Occipital lobe (tissue), 3 donors: ENCODE measurements at places on chromosomes 4 and X. TPM values are rescaled to one million over a fixed set of nuclear protein-coding genes. Genes with fewer than 3 reads are reported as not detected.
A peak's percentile ranks its signal among the peaks of the same experiment; 100 is the strongest.

DNA sequence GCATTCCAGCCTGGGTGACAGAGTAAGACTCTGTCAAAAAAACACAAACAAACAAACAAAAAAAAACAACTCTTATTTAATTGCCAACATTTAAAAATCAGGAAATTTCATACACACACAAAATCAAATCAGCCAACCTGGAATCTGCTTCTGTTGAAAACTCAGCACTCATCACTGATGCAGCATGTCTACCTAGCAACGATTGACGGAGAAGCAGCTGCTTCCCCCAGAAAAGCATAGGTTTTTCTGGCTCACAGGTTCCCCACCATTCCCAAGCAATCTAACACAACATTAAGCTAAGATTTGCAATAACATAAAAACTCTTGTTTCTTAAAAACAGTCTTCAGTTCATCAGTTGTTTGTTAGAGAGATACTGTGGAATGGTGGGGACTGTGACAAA, 143.6 kb downstream of the DHX15 start:
- no peak for DNase-seq

Gene F8
- total RNA-seq: 7.3 TPM

- DNase-seq: no peak
These were observed 29.5 kb upstream of the TSPAN5 start for GRCh38 chr4:98687876-98688275.

GRCh38 chr4:165692082-165692481, 181.0 kb upstream of the TLL1 start:
- no peak for DNase-seq

DNA sequence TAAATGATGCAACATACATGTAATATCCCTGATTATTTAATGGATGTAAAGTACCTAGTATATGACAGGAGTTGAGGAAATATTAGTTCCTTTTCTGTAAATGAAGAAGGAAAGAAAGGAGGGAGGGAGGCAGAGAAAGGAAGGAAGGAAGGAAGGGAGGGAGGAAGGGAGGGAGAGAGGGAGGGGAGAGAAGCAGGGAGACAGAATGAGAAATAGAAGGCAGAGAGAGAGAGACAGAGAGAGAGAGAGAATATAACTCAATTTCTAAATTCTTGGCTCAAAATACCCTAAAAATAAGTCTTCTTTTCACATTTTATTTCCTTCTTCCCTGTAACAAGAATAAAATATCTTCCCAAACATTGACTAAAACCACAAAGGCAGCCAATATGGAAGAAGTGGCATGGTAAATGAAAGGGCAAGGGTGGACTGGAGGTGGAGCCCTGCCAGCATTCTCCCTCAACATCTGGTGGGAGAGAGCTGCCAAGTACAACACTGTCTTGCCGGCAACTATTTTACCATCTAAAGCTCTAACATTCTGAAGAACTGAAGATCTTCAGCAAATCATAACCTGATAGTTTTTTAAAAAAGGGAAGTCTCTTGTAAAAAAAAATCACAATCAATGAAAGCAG, 245.1 kb downstream of the PPP3CA start:
- peak; percentile 32 for DNase-seq

DNA sequence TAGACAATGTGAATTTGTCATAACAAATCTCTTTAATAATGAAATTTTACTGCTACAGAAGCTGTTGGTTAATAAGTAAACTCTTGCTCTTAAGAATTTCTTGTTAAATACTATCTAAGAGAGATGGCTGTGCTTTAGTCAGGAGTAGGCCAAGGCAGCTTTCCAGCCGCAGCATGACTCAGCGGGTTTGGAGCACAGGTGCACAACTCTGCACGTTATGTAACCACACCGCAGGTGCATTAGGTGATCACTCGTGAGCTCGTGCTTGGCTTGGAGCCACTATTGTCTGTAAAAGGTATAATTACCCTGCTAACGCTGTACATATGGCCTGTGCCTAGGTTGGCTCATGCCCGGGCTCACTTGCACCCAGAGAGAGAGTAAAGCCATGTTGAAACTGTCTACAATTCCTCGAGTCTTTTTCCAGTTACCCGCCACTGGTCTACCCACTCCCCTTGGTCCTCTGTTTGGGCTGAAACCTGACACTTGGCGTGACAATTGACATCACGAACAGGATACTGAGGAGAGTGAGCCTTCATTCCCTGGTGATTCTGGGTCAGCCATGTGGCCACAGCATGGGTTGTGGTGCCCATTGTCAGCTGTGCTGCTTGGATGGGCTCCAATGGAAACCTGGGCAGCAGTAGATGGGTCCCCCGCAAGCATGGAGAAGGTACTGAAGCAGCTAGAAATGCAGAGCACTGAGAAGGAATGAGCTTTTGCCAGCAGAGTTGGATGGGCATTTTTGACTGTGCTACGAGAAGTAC, 18.4 kb upstream of the ANAPC4 start:
- DNase-seq: no peak

Gene SSX4B
- not detected for total RNA-seq

Gene TCEAL6
- 6.7 TPM for total RNA-seq

DNA sequence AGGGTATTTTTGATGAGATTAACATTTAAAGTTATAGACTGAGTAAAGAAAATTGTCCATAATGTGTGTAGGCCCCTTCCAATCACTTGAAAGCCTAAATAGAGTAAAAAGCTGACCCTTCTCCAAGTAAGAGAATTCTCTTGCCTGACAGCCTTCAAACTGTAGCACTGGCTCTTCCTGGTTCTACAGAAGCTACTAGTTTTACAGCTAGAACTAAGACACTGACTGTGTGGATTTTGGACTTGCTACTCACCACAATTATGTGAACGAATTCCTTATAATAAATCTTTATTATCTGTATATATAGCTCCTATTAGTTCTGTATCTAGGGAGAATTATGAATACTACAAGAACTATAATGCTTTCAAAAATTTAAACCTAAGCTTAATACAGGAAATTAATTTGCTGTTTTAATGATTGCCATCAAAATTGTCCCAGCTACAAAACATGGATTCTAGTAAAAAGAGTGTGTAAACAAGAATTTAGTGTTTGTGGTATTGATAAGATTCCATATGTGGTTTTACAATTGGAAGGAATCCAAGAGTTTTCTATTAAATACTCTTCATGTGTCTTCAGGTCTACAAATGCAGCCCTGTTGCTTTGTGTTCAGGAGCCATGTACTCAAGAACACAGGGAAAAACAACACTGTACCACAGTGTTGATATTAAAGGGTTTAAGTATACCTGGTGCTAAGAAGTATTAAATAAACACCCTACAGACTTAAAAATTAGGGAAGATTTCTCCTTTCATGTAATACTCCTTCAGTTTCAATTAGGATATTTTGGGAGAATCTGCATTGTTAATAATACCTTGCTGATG, 366.5 kb downstream of the CXXC4 start:
- no peak for DNase-seq

Gene CD40LG
- total RNA-seq: not detected

DNA sequence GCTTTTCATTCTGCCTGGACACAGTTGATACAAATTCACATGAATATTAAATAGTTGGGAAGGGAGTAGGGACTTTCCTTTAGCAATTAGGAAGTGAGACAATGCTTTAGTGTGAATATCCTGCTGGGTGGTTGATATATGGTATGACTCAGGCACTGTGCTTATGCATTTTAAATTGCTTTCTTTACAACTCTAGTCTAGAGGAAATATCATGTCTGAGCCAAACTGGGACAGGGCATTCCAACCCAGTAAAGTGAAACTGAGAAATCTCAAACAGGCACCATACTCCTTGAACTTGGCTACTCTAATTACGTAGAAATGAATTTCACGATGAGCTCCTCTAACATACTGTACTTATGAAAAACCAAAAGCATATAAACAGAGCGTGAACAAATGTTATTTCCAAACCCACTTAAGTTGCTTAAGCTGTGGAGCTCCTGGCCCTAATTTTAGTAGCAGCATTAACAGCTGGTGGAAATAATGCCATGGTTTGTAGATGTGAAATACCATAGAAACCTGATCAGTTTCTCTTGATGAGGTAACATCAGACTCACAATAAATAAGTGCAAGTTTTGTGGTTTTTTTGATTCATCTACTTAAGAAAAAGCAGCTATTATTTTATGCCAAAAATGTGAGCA, 242.9 kb upstream of the GK2 start:
- DNase-seq: no peak

DNA sequence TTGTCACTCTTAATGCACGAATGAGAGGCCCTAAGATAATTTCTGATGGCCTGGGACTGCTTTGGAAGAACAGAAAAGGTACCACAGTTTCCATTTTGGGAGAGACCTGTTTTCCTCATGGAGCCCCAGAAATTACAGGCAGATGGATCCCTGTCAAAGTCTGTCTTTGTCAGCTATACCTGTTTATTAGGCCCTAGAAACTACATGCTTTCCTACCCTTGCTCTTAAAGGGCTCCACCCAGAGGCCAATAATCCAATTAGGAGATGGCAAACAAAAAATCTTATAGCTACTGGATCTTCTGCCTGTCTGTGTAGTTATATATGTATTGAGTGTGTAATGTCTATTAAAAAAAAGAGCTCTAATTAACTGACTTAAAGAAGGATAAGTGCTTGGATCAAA, 141.3 kb downstream of the NR3C2 start:
- DNase-seq: no peak

GRCh38 chr4:56768763-56769162, 52.7 kb downstream of the SPINK2 start:
- no peak for DNase-seq

Gene NEXMIF
- total RNA-seq: 57.1 TPM

DNA sequence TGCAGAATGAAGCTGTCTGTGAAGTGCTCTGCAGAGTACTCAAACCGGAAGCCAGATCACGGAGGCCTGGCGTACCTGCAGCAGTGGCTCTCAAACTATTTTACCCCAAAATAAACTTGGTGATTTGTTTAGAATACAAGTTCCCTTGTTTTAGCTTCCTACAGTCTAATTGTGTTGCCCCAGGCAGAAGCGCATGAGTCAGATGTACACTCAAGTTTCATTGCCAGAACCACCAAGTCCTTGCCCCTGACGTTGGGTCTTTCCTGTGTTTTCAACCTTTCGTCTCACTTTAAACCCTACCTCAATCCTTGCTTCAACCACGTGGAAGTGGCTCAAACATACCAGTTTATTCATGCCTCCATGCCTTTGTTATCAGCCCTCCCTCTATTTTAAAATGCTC, 66.2 kb upstream of the SLC7A11 start:
- DNase-seq: no peak
